ENCODE measurements at places on chromosomes 7 and 10.
A peak's percentile ranks its signal among the peaks of the same experiment; 100 is the strongest.

DNA sequence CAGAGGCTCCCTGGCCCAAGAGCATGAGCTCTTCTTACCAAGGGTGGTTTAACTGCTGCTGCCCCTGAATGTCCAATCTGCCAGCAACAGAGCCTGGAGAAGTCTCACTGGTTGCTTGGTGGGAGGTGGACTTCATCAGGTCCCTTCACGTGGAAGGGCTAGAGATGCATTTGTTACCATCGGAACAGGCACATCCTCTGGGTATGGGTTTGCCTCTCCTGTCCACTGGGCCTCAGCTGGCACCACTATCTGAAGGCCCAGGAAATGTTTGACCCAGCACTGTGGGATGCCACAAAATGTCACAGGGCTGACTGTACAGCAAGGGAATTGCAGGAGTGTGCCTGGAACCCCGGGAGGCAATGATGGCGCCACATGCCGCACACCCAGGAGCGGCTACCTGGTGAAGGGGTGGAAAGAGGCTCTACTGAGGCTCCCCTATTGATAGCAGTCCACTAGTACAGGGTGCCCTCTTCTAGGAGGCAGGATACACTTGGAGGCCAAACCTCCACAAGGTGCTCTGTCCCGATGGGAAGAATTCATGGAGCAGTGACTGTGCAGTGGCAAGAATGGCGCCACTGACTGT is 603.1 kb upstream of the MGMT start:
- DNase-seq: no peak

- DNase-seq: no peak
Observed at GRCh38 chr10:102342958-102343357, 52.5 kb upstream of the NFKB2 start.

GRCh38 chr10:125514206-125515162 is 168.5 kb downstream of the TEX36 start:
- DNase-seq: no peak

DNA sequence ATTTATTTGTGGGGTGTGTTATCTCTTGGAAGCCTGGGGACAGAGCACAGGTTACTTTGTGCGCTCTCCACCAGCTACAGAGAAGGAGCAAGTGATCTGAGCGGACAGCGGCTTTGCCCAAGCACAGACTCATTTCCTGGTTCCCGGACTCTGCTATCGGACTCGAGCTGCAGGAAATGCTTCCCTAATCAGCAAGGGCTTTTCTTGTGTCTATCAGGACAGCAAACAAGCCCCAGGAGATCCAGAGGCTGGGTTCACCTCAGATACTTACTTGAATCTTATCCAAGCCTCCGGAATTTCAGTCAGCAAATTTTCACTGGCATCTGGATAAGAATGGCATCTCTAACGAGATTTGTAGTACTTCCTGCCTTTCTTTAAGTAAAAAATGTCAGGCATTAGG is 27.8 kb downstream of the MRC1 start:
- DNase-seq: no peak

DNA sequence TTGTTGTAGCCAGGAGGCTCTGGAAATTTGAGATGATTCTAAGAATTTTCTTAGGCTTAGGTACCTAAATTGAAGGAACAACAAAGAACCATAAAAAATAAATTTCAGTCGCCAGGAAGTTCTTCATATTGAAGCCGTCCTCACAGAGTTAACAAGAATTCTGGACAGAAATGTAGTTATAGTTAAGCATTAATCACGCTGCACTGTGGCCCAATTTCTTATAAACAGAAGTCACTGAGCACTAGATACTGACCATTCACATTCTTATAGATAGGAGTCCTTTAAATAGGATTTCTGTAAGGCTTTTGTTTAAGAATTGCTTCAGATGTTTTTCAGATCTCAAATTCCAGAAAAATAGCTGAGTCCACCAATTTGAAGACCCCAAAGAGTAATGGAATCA is 256.2 kb upstream of the PITRM1 start:
- no peak for DNase-seq

- DNase-seq: no peak
Observed at GRCh38 chr10:127210936-127211466, 14.6 kb upstream of the INSYN2A start.

GRCh38 chr10:35613597-35614226 is 8.6 kb downstream of the GJD4 start:
- DNase-seq: no peak

DNA sequence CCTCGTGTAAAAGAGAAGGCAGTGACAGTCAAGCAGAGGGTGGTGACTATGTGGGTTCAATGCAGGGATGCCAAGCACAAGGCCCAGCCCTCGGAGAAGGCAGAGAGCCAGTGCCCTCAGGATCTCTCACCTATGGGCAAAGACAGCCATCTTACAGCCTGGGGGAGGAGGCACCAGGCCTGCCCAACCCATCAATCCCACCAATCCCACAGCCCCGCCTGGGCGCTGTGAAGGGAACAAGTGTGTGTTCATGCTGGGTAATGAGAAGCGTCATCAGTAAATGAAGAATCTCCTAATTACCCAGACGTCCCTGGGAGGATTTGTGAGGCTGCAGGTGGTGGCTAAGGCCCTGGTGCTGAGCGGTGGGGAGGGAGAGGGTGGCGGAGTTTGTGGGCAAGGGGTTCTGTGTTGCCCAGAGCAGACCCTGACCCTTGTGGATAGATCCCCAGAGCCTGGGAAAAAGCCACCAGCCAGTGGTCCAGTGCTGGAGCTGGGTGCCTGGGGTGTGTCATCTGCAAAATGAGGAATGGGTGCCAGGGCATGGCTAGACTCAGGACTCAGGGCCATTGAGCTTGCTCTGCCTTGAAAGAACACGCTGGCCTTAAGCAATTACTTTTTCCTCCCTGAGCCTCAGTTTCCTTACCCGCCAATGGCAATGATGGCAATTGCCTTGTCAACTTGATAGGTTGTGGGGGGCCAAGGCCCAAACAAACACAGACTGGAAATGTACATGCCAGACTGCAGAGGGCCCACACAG is 128.1 kb upstream of the UNC5B start:
- DNase-seq: no peak

DNA sequence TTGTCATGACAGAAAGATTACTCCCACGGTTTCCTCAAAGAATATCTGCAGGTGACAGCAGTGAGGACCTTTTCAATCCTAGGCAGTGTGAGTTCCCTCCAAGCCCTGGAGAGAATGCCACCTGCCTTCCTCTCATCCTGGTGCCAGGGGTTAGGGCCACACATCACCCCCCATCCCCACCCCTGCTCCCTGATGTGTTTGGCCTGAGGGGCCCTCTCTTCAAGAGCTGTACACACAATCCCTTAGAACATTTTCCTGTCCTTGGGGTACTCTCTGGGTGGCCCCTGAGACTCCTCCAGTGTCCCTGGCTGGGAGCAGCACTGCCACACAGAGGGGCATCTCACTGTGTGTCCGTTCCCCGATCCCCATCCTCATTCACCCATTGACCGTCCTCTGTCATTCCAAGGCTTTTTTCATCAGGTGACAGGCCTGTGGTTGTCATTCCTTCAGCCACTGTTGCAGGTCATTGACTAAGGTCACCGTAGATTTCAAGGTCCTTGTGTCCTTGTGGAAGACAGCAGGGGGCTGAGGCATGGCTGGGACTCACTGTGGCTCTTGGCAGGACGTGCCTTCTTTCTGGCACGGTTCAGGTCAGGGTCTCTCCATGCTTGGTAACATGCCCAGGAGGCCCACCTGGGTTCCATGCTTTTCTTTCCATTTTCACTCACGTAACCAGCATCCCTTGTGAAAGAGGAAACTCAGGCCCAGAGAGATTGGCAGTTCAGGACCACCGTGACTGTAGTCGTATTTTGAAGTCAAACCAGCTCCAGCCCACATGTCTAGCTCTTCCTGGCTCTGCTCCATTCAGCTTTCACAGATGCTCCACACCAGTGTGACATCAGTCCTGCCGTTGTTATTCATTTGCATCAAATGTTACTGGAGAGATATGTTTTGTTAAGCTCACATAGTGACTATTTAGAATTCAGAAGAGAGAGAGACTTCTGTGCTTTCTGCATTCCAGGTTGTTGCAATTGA is 26.8 kb upstream of the BTBD16 start:
- DNase-seq: no peak

GRCh38 chr7:15837306-15837950 is 150.9 kb upstream of the MEOX2 start:
- DNase-seq: no peak

DNA sequence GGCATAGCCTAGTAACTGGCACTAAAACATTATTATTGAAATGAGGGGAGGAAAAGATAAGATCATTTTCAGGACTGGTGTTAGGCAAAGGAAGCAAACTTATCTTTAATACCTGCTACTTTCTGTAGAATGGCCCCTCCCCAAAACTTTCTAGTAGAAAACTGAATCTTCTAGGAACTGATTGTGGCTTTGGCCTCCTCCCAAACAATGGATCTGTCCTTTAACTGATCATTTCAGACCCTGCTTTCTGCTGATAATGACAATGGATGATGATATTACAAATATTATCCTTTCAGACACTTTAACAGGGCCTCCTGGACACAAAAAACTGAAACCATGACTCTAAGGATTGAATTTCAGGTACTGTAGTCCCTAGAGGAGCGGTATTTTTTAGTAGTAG is 55.1 kb downstream of the EZH2 start:
- DNase-seq: no peak

- DNase-seq: no peak
Observed at GRCh38 chr7:95545007-95545615, 51.2 kb downstream of the PDK4 start.

DNA sequence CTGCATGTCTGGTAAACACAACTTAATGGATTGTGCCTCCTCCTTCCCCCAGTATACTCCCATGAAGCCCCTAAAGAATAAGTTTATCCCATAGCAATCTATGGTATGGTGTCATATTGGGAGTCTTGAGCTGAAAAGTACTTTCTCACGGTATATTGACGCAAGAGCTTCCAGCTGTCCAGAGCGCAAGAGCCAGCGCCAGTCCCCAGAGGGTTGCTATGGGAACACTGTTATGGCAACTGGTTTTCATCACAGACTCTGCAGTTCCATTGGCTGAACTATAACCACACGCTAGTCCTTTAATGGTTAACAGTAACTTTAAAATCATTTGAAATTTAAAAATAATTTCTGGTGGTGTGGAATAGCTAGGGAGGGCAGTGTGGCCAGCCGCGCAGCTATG is 46.9 kb downstream of the PRPF18 start:
- DNase-seq: no peak

DNA sequence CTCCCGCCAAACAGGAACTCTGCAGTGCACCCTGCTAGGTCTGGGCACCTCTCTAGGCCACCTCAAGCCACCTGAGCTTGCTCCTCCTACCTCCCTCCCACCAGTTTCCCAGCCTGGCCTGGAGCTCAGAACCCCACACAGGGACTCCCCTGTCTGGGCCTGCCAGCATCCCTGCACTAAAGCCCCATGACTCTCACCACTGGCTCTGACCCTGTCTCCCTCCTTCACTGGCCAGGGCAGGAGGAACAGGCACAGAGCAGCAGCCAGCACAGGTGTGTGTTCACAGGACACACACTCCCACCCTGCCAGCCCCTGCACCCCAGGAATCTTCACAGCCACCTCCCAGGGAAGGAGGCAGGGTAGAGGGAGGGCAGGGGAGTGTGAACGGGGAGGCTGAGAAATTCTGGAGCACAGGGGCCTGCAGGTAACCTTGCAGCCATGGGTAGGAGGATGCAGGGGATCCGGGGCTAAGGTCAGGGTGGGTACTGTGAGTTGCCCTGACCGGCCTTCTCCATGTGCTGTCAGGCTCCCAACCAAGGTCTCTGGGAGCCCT is 13.9 kb upstream of the ANTXRL start:
- DNase-seq: no peak

- DNase-seq: peak; percentile 75
Observed at GRCh38 chr7:155296788-155297516, 726 bp upstream of the INSIG1 start.

DNA sequence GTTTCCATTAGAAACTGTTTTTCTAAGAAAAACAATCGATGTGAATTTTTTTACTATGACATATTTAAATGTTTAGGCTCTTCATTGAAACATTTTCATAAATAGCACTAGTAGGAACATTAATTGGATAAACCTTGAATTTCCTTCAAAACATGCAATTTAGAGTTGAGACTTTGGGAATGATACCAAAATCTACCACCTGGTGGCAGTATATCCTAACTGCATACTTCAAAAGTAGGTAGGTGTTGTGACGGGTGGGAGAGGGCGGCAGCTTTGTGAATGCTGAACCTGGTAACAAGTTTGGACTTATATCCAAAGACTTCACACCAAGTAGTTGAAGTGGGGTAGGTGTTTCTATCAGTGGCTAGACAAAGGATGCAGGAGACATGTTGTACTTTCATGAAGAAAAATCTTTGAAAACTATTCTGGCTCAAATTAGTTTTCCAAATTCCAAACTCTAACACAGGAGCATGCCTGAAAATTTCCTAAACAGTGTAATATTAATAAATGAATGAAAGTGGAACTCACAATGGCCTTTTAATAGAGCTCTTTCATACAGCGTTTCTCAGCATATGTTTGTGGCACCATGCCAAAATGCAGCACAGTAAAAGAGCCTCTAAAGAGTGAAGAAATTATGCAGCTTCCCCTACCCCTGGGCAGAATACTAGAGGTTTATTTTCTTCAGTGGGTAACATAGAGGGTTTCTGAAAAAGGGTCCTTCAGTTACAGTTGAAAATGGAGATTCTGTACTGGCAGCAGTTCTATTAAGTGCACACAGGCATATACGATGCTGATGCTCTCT is 201.0 kb upstream of the TPK1 start:
- peak; percentile 9 for DNase-seq

DNA sequence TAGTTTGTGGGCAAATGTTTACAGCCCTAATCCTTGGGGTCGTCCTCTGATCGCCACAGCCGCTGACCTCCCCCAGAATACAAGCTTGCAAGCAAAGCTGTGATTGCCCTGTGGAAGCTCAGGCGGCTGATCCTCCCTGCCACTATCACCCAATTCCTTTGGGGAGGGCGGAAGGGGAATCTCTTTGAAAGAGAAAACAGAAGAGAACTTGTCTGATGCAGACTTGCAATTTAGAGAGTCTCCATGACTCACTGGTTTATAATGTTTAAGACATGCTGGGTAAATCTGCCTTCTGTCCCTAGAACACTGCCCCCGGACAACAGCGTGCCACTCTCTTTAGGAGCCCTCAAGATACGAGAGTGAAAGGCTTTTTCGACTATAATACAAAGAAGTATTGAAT is 75.5 kb downstream of the NRP1 start:
- no peak for DNase-seq

- DNase-seq: no peak
Observed at GRCh38 chr7:6260291-6261187, 11.9 kb downstream of the CYTH3 start.

GRCh38 chr7:85185424-85186082 is 1.3 kb downstream of the SEMA3D start:
- no peak for DNase-seq
